ENCODE measurements at places on chromosomes 3 and 15.

GRCh38 chr3:138769616-138770015 is 65.1 kb downstream of the PIK3CB start:
- no peak for DNase-seq

DNA sequence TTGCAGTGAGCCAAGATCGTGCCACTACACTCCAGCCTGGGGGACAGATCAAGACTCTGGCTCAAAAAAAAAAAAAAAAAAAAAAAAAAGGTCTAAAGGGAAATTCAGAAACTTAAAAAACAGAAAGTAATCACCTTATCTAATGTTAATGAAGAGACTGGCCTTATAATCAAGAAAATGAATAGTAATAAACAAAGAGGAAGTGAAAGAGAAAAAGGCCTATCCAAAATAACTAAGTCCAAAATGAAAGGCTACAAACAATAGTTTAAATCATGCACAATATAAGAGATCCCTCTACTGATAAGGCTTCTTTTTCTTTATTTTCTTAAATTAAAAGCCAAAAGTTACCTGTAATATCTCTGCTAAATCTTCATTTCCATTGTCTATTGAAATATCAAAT is 37.1 kb upstream of the HDC start:
- no peak for DNase-seq

DNA sequence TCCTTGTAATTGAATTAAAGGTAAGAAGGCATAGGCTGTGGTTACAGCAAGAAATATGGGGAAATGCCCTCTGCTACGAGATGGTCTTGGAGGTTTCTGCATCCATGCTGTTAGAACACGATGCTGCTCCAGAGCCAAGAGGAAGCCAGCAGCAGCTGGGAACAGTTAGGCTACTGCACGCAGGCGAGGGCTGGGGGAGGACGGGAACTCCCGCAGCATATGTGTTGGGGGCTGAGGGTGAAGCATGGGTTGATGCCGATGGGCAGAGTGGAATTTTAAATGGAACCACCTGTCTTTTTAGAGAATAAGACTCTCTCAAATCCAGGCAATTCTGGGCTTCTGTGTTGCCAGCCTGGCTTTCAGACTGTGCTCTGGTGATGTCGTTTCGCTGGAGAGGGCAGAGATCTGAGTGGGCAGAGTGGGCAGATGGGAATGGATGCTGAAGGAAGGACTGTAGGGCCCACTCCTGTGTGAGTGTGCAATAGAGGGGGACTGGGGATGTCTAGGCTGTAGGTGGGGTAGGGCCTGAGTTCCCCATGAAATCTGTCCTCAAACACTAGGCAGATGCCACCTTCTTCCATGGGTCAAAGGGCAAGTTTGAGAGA is 417.0 kb upstream of the TPM1 start:
- no peak for DNase-seq

- no peak for DNase-seq
Measured at GRCh38 chr3:18765662-18766061, 340.5 kb upstream of the SATB1 start.

DNA sequence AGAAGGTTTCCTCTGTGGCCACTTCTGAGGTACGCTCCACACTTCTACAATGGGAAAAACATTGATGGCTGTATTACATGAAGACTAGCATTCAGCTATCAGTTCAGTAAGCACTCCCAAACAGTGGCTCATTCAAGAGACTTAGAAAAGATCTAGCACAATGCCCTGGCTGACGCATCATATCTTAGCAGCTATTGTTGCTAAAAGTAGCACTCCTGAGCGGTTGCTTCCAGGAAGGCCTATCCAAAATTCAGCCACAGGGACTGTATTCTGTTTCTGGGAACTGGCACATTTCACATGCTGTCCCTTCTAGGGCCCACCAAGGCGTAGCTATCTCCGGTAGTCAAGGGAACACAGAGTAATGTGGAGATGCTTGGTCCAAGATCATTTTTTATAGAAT is 21.2 kb upstream of the SPRED1 start:
- no peak for DNase-seq

DNA sequence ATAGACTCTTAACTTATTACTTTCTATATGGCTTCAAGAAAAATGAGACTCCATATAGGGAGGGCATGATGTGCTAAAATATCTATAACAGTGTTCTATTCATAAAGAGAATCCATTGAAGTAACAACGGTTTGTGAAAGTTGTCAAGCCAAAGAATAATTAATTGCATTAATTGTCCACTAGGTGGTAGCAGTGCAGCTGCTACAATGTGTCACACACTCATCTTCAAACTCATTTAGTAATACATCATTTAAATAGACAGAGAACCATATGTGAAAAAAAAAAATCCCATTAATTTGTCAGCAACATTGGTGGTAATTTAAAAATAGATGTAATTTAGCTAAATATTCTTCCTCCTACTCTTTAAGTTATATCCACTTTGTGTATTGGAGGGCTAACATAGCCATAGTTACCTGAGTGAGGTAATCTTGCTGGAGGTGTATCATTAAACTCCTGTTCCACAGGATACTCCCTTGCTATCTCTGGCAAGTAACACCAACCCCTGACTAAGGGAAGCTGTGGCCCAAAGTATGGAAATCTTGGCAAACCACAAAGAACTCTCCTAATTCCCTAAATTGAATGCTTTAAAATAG is 3.7 kb upstream of the CPA3 start:
- DNase-seq: no peak

DNA sequence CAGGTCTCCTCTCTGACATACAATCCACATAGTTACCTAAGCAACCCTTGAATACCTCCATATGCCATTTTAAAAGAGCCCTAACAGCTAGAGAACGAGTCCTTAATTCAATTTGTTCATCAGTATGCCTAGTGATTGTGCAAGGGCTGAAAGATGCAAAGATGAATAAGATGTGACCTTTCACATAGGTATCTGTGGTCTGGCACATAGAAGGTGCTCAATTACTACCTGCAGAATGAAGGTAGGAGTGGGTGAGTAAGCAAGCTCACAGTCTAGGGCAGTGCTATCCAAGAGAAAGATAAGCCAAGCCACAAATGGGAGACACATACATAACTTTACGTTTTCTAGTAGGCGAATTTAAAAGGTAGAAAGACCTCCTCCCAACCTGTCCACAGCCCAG is 157.9 kb downstream of the OSBPL10 start:
- no peak for DNase-seq

- no peak for DNase-seq
Measured at GRCh38 chr3:171854649-171855305, 11.6 kb downstream of the TMEM212 start.

DNA sequence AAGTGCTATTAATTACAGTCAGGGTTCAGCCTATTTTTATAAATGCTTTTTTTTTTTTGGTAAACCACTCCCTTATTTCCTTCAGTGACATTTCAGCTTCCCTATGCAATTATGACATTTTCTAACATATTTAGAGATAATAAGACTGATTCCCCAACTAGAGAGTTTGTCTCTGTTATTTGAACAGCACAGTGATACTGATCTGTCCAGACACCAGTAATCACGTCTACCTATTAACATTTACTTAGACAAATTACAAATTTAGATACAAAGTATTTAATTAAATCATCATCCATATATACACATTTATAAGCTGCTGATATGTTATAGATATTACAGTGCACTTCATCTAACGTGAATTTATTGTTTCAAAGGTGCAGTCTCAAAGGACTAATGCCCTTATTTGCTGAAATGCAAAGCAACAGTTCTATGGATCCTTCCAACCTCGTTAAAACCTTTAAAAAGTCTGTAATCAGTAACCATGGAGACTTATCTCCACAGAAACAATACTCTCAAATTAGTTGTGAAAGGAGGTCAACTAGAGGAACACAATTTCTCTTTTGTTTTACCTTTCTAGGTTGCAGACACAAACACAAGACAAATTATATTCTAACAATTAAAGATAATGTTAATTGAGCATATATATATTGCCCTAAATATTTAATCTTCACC is 1531.1 kb downstream of the SI start:
- no peak for DNase-seq

GRCh38 chr15:29726553-29726952 is 95.7 kb downstream of the TJP1 start:
- DNase-seq: no peak

GRCh38 chr15:92883163-92883875 is 16.8 kb upstream of the CHD2 start:
- DNase-seq: no peak

GRCh38 chr15:70758790-70759462 is 4.4 kb downstream of the UACA start:
- DNase-seq: no peak

DNA sequence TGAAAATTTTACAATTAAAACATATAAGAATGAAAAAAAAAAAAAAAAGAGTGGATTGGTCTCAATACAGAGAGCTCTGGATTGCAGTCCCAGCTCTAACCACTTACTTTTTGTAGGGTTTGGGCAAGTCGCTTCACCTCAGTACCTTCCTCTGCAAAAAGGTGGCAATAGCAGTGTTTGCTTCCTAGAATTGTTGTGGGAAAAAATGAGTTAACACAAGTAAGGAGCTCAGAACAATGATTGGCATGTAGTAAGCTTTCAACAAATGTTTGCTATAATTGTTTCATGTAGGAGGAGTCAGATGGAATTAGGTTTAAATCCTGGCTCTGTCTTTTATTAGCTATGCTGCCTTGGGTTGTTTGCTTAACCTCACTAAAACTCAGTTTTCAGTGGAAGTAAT is 425.2 kb upstream of the TBL1XR1 start:
- no peak for DNase-seq

DNA sequence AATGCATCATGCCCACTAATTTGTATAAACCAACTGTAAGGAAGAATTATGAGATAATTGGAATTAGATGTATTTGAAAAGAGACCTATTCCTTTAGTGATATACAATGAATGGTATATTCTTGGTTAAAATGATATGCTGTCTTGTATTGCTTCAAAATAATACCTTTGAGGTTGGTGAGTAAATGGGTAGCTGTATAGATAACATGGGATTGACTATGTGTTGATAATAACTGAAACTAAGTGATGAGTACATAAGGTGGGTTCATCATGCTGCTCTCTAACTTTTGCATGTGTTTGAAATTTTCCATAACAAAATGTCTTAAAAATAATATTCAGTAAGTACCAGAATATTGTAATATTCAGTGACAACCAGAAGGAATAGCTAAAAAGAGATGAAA is 272.6 kb upstream of the ZPLD1 start:
- no peak for DNase-seq

DNA sequence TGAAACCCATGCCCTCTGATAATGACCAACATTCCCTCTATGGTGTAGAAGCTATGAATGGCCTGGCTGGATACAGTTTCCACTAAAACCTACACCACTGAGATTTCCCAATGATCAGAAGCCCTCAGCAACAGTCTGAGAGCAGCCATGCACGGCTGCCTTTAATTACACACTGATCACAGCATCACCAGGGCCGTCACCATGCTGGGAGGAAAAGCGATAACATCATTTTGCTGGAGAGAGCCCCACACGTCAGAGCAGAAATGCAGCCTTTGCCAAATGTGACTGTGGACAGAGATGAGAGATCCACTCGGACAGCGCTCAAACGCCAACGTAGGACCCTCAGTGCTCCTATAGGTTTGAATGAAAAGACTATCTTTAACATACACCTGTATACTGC is 135.0 kb downstream of the XXYLT1 start:
- no peak for DNase-seq

GRCh38 chr3:48899273-48899672 is 591 bp upstream of the SLC25A20 start:
- no peak for DNase-seq

DNA sequence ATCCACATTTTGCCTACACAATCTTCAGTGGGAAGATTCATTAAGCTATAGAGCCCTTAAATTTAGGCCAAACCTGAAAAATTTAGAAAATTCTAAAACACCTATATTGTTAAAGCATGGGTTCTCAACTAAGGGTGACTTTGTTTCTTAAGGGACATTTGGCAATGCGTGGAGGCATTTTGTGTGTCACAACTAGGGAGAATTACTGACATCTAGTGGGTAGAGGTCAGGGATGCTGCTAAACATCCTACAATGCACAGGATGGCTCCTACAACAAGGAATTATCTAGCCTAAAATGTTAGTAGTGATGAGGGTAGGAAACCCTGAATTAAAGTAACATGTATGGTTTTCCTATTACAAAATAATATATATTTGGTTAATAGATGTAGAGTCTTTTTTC is 55.8 kb downstream of the TBC1D5 start:
- no peak for DNase-seq

GRCh38 chr3:4928277-4928789 is 50.9 kb upstream of the BHLHE40 start:
- DNase-seq: no peak

DNA sequence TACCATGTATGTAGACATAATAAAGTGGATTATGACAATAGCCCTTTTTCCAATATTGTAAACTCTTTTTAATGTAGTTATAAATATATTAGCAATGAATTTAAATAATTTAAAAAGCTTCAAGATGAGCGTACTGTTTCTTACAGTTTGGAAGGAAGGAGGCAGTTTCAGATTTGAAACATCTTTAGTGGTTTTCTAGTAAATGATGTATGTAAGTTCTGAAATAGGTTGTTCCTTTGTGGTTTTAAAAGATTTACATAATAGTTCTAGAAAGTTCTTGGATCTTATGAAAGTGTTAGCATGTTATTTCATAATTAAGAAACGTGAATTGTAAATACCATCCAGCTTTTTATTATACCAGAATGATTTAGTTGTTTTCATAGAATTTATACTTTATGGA is 16.0 kb downstream of the DNAJC19 start:
- DNase-seq: no peak

GRCh38 chr15:101441696-101442095 is 47.8 kb downstream of the PCSK6 start:
- no peak for DNase-seq

DNA sequence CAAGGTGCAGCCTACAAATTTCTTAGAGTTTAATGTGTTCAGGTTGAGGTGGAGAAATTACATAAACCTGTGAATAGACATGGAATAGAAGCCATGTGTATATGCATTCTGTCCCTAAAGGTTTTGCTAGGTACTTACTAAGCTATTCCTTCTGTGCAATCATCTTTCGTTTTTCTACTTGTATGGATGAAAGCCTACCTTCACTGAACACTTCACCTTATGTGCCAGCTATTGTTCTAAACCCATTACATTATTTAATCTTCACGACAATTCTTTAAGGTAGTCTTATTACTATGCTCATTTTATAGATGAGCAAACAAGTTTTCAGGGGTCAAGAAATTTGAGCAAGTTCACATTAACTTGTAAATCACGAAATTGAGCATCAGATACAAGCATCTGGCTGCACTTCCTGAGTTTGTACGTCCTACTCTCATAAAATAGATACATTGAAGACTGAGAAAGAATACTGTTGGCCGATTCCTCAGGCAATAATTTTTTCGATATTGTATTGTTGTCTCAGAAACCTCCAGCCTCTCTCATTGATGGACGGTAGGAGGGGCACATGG is 635 bp upstream of the RCN2 start:
- no peak for DNase-seq

GRCh38 chr3:184953401-184953800 is 141.4 kb downstream of the VPS8 start:
- no peak for DNase-seq
